Psoas muscle (tissue), 8 donors: ENCODE measurements at places on chromosomes 13 and 19.

- no peak for DNase-seq
Measured at GRCh38 chr13:50587115-50587514, 256.4 kb downstream of the DLEU7 start.

GRCh38 chr19:18204394-18205199 lies 755 bp upstream of the RAB3A start:
- DNase-seq = peak; percentile 31

GRCh38 chr13:32031815-32032370 lies 319 bp downstream of the FRY start:
- DNase-seq = no peak

DNA sequence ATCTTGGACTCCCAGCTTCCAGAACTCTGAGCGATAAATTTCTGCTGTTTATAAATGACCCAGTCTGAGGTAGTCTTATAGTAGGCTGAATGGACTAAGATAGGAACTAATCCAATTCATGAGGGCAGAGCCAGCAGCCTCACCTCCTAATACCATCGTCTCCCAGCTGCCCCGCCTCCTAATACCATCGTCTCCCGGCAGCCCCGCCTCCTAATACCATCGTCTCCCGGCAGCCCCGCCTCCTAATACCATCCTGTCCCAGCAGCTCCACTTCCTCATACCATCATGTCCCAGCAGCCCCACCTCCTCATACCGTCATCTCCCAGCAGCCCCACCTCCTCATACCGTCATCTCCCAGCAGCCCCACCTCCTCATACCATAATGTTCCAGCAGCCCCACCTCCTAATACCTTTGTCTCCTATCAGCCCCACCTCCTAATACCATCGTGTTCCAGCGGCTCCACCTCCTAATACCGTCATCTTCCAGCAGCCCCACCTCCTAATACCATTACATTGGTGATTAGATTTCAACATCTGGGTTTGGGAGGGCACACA lies 2.4 kb upstream of the ARGLU1 start:
- peak; percentile 72 for DNase-seq

GRCh38 chr19:35555301-35556005 lies 8.0 kb downstream of the ATP4A start:
- DNase-seq = no peak

- DNase-seq = no peak
Measured at GRCh38 chr13:24644036-24644435, 36.2 kb upstream of the ATP12A start.

GRCh38 chr13:32164622-32165268 lies 133.2 kb downstream of the FRY start:
- no peak for DNase-seq
